Ovary (tissue), 10 donors: ENCODE measurements at places on chromosomes 1 and 21.

DNA sequence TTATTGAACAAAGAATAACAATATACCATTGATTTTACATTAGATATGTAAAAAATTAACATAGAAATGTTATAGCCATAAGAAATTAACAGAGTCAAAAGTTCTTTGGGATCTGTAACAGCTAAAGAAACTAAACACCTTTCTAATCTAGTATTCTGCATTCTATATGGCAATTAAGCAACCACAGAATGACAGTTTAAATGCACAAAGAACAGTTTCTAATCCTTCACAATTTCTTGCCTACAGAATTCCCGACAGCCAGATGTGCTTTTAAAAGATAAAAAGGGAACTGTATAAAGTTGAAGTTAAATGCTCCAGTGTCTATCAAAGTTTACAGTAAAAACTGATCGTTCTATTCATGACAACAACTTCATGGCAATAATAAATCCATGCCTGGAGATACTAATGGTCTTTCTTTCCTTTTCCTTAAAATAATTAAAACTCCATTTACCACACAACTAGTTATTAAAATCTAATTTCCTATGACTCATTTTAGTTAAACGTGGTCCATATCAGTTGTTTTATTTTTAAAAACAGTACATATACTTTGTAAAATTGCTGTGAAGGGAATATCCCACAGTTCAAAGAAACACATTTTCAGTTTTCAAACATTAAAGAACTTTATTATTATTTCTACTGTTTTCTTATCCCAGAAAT lies 110.2 kb downstream of the EIF4G3 start:
- DNase-seq: no peak

GRCh38 chr1:220157738-220158137 lies 63.8 kb downstream of the IARS2 start:
- DNase-seq: no peak

- DNase-seq: no peak
Measured at GRCh38 chr1:184878002-184878401, 96.3 kb downstream of the NIBAN1 start.

DNA sequence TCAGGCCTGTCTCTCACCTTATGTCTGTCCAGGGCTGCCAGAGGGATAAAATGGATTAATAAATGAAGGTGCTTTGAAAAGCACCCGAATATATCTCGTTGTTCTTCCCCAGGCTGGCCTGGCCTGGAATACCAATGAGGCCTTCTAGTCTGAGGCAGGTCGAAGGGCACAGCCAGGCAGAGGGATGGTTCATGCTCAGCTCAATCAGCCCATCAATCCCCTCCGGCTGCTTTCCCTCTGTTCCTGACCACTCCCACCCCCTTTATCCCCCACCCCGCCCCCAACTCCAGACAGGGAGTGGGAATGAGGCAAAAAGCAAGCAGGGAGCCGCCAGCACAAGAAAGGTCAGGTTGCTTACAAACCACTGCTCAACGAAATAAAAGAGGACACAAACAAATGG lies 40.0 kb upstream of the PRELP start:
- DNase-seq: no peak

DNA sequence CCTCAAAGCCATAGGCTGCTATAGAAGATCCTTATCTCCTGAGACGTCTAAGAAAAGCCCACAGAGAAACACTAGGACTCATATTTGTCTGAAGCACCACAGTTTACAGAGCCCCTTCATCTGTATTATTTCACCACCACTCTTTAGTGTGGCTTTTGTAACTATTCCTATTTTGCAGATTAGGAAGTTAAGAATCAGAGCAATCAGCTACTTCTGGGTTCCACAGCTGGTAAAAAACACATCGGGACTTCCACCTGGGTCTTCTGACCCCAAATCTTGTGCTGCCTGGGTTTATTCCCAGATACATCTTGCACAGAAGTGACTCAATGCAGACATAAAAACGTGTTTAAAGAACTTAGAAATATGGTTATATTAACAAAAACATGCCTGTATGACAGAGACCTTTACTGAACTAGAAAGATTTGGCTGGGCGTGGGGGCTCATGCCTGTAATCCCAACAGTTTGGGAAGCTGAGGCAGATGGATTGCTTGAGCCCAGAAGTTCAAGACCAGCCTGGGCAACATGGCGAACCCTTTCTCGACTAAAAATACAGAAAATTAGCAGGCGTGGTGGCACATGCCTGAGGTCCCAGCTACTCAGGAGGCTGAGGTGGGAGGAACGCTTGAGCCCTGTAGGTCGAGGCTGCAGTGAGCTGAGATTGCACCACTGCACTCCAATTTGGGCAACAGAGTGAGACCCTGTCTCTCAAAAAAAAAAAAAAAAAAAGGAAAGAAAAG lies 40.9 kb downstream of the ELK4 start:
- DNase-seq: no peak

DNA sequence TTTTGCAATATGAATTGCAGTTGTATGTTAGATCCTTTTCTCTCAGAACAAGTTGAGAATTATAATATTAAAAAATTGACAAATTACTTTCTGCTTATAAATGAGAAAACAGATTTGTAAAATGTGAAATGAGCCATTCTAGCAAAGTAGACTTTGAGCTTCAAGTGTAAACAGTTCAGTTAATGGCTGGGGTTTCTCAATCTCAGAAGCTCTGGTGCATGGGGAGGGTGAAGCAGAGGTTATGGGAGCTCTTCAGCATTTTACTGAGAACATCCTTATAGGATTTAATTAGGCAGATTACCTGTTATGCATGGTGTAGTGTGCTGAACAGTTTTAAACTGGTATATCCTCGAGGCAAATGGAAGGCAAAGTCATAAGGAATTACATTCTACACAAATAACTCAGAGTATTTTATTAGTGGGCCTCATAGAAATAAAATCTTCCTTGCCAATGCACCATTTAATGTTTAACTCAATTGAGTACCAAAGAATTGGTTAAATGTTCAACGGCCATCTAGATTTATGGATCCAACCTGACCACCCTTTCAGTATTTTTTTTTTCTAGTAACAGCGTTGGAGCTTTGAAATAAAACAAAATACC lies 1143.6 kb upstream of the ADGRL2 start:
- DNase-seq: no peak

DNA sequence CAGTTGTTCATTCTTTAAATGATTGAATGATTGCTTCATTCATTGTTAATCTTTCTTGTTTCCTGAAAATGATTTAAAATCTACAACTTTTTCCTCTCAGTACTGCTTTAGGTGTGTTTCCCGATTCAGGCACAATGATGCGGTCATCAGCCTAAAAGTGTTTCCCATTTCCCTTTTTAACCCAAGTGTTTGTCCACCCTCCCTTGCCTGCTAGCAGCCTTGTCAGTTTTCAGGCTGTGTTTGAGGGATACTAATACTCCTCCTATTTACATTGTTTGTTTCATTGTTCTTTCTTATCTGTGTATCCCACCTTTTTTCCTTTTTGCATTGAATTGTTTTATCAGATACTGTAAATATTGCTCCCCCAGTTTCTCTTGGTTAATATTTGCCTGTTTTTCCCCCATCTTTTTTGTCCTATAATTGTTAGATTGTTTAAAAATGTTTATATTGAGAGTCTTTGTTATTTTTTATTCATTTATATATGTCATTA lies 131.1 kb downstream of the KIAA0319L start:
- no peak for DNase-seq

GRCh38 chr1:30732277-30732996 lies 9.1 kb upstream of the MATN1 start:
- DNase-seq: no peak
